Fibroblast of the aortic adventitia (primary cell): ENCODE measurements at places on chromosomes 3 and 15. TPM values are rescaled to one million over a fixed set of nuclear protein-coding genes. Genes with fewer than 3 reads are reported as not detected.

RETNLB gene
- not detected in 2 replicates for total RNA-seq

CHRD gene
- total RNA-seq, result 0.36 and 4.6 TPM in 2 replicates

CMC1 gene
- 2.5 and 8.5 TPM in 2 replicates for total RNA-seq

GP9 gene
- total RNA-seq, result not detected in 2 replicates

KIF23 gene
- 4.0 and 48.6 TPM in 2 replicates for total RNA-seq

ST3GAL6 gene
- total RNA-seq, result 2.3 and 3.5 TPM in 2 replicates

PLXNB1 gene
- total RNA-seq, result 30.0 and 59.5 TPM in 2 replicates

GHSR gene
- not detected in 2 replicates for total RNA-seq

TLR9 gene
- total RNA-seq, result not detected in 2 replicates

SI gene
- total RNA-seq, result not detected in 2 replicates

TMEM40 gene
- total RNA-seq, result not detected in 2 replicates

FBLN2 gene
- 452 and 600 TPM in 2 replicates for total RNA-seq
